ENCODE measurements at places on chromosomes 5 and 9.

GRCh38 chr9:120926397-120926928, at the start of gene TRAF1:
Gene TRAF1 (minus strand): TSS chr9:120926796. CDS start chr9:120926075, 721 bp downstream.
- no peak for DNase-seq

- no peak for DNase-seq
These were observed 1525.5 kb upstream of the NUDT12 start for GRCh38 chr5:105088102-105088501.

GRCh38 chr5:6737043-6737941, 24.1 kb downstream of the TENT4A start:
- DNase-seq = no peak

DNA sequence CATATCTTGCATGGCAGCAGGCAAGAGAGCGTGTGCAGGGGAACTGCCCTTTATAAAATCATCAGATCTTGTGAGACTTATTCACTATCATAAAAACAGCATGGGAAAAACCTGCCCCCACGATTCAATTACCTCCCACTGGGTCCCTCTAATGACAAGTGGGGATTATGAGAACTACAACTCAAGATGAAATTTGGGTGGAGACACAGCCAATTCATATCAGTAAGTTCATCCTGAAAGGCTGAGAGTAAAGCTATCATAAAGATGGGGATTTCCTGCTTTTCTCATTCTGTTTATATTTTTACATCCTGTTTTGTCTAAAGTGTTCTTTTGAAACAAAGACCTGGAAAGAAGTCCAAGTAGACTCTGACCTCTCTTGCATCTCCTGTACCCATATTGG, 28.9 kb upstream of the IL33 start:
- DNase-seq = no peak

DNA sequence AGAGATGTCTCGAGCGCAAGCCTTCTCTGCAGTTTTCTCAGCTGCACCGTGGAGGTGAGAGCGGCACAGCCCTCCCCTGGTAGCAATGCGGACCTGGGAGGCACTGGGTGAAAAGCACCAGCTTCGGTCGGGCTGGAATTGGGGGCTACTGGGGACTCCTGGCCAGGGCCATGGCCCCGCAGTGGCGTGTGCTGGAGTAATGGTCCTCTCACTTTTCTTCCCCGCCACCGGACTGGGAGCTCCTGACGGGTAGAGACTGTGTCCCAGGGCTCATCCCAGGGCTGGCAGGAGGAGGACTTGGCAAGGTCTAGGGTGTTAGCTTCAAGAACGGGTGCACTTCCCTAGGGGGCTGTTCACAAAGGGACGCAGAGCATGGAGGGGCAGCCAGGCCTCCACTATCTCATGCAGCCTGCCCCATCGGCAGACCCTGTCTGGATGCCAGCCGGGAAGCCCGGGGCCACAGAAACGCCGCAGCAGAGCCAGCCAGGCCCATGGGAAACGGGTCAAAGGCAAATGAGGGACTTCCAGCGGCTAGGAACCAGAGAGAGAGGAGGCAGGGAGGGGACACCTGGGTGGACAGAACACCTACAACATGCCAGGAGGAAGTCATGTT, 92.6 kb upstream of the MVB12B start:
- DNase-seq = no peak

DNA sequence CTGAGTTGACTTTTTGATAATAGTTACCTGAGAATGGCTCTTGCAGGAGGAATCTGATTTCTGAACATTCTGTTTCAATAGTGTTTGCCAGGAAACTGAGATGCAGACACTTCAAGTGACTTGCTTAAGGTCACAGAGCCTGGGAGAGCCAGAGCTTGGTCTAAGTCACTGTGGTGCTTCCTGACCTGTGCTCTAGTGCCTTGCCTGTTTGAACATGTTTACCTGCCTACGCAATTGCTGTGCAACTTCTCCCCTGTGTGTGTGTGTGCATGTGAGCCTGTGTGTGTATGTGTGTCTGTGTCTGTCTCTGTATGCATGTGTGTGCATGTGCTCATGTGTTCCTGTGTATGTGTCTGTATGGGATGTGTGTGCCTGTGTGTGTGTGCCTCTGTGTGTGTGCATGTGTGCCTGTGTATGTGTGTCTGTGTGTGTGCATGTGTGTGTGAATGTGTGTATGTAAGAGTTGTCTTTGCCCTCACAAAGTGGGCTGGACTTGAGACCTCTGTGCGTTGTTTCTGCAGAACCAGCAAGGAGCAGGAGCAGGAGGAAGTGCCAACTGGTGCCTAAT, 185.8 kb downstream of the GADD45G start:
- no peak for DNase-seq

All from omental fat pad (tissue), 4 donors.